ENCODE measurements at places on chromosomes 11 and 22.
A peak's percentile ranks its signal among the peaks of the same experiment; 100 is the strongest.

DNA sequence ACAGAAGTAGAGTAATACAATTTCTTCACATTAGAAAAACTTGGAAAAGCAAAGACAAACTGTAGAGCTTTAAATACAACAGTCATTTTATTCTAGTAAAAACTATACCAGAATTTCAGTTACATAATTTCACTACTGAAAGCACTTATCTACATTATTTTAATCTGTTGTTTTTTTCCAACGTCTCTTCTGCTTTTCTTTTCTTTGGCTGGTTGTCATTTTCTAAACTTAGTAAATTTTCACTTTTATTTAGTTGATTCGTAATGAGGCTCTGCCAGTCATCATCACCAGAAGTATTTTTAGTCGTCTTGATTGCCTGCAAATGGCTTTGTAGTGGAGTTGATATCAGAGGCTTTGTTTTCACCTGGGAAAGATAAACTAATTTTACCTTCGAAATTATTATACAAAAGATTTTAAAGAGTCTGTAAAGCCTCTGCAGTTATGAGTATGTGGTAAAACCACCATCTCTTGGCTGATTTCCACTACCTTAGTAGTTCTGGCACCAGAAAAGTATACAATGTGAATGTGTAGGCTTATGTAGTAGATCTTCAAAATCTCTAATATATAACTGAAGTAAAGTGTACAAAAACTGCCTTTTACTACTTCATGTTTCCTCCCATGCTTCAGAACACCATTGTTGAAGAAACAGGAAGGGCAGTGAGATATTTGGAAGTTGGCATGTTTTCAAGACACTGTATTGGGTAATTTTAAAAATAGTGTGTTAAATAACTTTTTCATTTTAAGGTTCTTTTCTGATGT, 19.2 kb downstream of the EIF3M start:
- DNase-seq = no peak

GRCh38 chr11:26846227-26846626, 124.4 kb upstream of the SLC5A12 start:
- DNase-seq = no peak

DNA sequence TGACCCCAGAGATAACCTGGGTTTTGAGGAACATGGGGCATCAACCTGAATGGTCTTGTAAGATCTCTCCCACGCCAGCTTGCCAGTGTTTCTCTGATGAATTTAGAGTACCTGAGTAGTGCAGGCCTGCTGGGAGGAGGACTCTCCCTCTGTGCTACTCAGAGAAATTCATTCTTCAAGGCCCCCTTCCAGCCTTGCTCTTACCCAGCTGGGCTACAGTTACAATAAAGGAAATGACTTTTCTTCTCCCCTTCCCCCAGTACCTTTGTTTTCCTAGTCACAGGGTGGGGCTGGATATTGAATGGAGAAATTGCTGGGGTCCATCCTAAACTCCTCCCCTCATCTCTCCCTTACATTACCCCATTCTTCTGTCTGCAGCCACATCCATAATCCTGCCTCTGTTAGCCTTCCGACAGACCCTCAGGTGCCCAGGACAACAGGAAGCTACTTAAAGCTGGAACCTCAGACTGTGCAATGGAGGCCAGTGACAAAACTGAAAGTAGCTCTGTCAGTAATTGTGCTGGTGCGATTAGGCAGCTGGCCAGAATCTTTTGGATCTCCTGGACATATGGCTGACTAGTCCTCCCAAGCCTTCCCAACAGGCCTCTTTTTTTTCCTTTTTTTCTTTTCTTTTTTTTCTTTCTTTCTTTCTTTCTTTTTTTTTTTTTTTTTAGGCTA, 17.4 kb downstream of the LIMK2 start:
- DNase-seq = peak; percentile 69

GRCh38 chr11:17651681-17652080, 67.7 kb upstream of the MYOD1 start:
- no peak for DNase-seq

DNA sequence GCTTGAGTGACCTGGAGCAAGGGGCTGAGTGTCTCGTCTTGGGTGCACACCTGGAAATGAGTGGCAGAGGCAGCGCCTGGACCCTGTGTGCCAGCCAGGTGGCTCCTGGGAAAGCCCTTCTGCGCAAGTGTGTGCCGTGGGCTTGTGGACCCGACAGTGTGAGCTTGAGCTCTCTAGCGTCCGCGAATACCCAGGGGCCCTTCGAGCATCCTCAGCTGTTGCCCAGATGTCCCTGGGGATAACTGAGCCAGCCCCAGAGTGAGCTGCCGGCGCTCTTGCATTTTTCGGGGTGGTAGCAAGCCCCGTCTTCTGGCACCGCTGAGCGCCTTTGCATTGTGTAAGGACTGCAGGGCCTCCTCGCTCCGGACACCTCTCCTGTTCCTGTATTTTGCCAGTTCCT, 399.2 kb downstream of the TBC1D22A start:
- DNase-seq = no peak
